ENCODE measurements at places on chromosomes 3 and 15. TPM values are rescaled to one million over a fixed set of nuclear protein-coding genes. Genes with fewer than 3 reads are reported as not detected.

ALDH1A2 gene
- 0.62 TPM for total RNA-seq

MINAR1 gene
- total RNA-seq: 0.44 TPM

ATG7 gene
- 28.6 TPM for total RNA-seq

SIDT1 gene
- total RNA-seq: 48.3 TPM

NPAP1 gene
- total RNA-seq: not detected

MYRIP gene
- total RNA-seq: not detected

KIF7 gene
- 0.14 TPM for total RNA-seq

- peak; percentile 23 for DNase-seq
Observed at GRCh38 chr3:46709157-46709654, 8.0 kb downstream of the TMIE start.

DNA sequence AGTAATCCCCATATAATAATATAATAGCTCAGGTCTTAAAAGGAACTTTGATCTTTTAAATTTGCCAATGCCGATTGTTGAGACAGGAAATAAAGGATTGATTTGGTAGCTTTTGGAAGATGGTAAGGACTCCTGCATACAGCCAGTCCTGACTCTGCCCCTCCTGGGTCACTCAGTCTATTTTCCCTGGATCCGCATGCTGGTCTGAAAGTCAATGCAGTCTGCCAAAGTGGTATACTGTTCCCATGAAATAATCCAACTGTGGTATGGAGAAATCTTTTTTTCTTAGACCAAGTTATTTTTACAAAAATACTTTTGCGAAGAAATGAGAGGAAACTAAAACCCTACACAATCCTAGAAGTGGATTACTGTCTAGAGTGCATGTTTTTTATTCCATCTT, 191.1 kb downstream of the TIGIT start:
- no peak for DNase-seq

DNA sequence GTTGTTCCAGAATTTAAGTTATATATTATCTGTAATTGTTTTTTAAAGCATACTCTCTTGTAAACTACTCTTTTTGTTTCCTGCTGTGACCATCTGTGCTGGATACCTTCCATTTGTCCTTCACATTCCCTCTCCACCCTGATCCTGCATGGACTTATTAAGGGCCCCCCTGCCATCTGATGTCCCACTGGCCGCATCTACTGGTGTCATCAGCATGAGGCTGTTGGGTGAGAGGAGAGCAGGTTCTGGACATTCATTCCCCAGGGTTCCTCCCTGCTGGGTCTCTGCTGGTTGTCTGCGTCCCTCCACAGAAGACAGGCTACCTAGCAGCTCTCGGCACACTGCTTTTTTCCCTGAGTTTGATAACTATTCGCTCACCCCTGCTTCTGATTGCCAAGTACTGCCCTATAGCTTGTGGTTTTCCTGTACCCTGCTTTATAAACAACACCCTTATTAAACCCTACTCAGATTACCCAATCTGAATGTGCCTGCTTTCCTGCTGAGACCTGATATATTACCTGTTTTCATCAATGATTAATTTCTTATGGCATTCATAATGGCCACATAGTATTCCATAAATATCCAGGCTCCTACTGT, 7.7 kb downstream of the CMTM8 start:
- DNase-seq: no peak

GRCh38 chr15:31173790-31174450, 72.4 kb upstream of the TRPM1 start:
- no peak for DNase-seq

DNA sequence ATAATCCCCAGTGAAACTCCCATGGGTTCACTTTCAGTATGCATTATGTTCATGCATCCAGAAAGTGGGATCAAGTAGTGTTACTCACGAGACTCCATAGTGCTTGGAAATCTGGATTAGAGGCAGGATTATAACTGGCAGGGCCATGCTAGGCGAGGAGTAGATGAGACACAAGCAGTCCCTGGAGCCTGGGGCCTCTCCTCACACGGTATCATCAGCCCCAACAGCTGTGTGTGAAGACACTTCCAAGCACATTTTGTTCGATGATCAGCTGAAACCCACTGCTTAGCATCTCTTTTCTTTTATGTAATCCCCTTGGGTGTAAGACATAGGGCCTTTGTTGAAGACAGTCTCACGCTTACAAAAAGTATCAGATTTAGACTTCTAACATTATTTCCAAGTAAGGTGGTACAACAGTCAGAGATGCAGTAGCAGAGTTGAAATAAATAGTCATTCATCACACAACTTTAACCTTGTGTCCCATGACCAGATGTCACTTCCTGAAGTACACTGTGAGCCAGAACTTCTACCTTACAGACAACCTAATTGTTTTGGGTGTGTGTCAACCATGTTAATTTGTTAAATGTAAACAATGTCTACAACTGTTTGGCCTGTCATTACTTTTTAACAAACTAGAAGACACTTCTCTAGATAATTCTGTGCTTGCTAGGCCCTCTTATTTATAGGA, 116.9 kb downstream of the GADL1 start:
- no peak for DNase-seq

DNA sequence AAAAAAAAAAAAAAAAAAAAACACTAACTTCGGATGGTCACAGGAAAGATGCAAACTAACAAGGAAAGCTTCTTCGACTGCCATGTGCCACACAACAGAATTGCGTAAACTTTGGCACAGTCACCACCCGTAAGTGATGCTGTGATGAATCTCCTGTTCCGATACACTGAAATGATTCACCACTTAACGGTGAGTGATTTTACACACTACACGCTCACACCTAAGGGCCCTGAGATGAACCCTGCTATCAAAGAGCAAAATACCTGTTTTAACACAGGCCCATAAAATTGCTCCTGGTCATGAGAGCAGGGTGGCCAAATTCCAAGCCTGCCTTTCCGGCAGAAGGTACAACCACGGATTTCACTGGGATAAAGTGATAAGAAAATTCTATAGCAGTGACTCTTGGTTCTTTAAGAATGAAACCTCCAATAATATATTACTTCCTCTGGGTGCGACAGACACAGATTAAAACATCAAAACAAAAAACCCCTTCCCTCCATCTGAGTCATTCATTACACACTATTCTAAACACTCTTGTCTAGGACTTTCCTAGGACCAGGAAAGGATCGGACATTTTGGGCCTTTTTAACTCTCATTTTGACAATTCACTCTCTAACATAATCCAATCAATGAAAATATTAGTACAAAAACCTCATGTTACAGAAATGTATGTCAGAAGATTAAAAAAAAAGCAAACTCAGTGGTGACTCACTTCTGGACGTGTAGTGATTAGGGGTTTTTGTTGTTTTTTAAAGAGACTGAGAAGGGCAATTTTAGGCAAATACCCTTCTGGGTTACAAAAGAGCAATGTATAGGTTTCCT, 28.3 kb downstream of the LRIG1 start:
- DNase-seq: no peak

GRCh38 chr3:45626096-45626887, 31.7 kb downstream of the LIMD1 start:
- DNase-seq: no peak

DNA sequence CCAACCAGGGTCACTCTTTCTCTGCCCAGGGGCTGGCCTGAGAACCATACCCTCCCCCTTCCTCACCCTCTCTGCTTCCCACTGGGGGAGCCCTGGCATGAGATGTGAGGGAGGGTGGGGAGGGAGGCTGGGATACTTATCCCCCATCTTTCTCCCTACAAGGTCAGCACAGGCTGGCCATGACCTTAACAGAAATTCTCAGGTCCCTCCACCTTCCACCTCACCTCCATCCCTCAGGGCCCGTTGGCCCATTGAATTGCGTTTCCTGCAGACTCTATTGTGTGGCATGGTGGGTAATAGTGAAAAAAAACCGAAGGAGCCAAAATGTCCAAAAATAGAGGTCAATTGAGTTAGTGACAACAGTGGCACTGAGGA, 159.5 kb downstream of the OR4M2 start:
- no peak for DNase-seq

DNA sequence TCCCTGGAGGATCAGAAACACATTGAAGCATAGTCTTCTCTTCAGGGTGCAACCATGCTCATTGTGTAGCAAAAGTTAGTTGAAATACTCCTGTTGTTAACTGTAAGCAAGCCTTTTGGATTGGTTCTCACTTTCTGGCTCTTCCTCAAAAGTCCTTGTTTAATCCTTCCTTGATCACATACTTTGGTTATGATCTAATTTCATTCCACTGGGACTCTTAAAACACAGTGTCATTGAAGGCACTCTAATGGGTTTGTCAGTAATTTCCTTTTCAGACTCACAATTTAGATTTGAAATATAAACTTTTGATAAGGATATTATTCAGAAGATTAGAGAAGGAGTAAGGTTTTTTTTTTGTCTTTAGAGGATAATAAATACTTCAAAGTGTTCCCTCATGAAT, 451.7 kb upstream of the SGO1 start:
- no peak for DNase-seq

- DNase-seq: no peak
Observed at GRCh38 chr3:184914628-184915027, 102.7 kb downstream of the VPS8 start.

- no peak for DNase-seq
Observed at GRCh38 chr3:94251566-94251965, 188.7 kb downstream of the NSUN3 start.

- DNase-seq: no peak
Observed at GRCh38 chr15:28981351-28981720, 95.6 kb downstream of the APBA2 start.

DNA sequence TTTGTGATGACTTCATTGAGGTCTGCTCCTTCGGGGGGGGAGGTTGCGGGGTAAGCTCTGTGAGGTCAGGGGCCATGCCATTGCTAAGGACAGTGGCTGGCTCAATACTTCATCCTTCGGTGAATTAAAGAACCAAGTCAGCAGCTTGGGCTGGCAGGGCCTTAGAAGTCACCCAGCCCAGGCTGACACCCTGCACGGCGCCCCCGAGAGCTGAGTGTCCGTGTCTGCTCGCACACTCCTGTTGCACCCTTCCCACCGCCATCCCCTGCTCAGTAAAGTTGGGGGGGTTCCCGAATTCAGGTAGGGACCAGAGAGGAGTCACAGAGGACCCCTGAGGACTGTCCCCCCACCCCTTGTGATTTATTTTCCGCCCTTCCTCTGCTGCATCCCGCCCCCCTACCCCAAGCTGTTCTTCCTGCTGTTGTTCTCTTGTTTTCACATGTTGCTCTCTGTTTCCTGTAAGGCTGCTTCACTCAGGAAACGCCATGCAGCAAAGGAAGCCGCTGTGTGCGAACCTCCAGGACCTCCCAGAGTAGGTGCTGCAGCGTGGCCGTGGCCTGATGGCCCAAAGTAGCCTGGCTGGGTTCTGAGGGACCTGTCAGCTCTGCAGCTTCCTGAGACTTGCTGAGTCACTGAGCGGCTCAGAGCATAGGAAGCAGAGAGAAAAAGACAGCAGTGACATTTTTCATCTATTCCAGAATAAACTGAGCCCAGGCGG, 14.4 kb downstream of the EFCC1 start:
- peak; percentile 64 for DNase-seq

GRCh38 chr3:150261958-150262357, 146.1 kb upstream of the TSC22D2 start:
- DNase-seq: no peak

DNA sequence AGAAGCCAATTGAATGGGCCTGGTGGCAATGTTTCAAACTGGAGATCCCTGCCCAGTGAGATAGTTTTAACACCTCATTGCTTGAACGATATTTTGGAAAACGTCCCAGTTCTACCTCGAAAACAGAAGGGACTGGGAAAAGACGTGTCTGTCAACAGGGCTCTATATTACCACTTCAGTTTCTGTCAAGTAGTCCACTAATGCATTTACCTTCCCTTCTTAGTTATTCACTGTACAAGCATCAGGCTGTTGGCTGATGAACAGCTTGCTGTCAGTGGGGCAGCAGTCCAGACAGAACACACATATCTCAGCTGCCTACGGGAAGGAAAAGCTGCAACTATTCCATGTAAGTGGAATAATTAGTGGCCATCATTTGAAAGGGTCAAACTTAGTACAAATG, 794.7 kb upstream of the GBE1 start:
- no peak for DNase-seq

DNA sequence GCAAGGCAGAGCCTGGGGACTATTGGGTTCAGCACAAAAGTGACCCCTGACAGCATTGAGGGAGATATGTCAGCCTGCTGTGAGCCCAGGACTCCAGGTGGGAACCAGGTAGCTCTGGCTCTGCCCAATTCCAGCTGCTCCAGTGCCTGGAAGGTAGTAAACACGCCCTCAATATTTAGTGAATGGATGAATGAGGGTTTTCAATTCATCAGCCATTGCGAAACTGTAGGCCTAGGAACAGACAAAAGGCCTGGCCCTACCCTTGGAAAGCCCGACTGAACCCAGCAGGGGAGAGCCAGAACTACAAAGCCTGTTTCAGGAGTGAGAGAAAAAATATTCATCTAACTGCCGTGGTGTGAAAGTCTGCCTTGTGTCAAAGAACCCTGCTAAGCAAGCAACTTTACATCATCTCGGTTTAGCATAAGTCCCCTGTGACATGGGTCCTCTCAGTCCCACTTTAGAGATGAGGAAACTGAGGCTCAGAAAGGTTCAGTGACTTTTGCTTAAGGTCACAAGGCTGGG, 8.1 kb upstream of the CSK start:
- no peak for DNase-seq

- no peak for DNase-seq
Observed at GRCh38 chr3:192866804-192867203, 50.9 kb downstream of the MB21D2 start.

GRCh38 chr3:43290956-43291355, 4.6 kb downstream of the SNRK start:
- no peak for DNase-seq

- DNase-seq: no peak
Observed at GRCh38 chr3:49799761-49800160, at the start of gene CDHR4. Gene CDHR4, minus strand, starts transcription at chr3:49799873. Its CDS starts 61 bp downstream, at chr3:49799812.

DNA sequence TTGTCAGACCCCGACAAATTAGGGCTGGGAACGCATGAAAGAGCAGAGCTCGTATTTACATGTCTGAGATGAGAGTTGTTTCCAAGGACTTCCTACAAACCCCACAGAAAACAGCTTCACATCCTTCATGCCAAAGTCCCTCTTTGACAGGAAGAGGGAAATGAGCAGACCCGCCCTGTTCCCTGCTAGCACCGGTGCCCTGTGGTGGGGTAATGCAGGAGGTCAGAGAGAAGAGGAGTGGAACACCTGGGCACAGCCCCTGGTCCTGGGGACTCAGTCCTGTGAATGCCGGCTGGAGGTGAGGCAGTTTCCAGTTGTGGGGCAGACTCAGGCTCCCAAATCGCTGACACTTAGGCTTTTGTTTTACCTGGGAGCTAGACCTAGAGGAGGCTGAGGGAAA, 4.0 kb downstream of the PLA2G4D start:
- DNase-seq: no peak

GRCh38 chr15:72271895-72272212, 500 bp downstream of the PARP6 start:
- DNase-seq: no peak

GRCh38 chr3:141538568-141539240, 51.9 kb downstream of the RASA2 start:
- no peak for DNase-seq

DNA sequence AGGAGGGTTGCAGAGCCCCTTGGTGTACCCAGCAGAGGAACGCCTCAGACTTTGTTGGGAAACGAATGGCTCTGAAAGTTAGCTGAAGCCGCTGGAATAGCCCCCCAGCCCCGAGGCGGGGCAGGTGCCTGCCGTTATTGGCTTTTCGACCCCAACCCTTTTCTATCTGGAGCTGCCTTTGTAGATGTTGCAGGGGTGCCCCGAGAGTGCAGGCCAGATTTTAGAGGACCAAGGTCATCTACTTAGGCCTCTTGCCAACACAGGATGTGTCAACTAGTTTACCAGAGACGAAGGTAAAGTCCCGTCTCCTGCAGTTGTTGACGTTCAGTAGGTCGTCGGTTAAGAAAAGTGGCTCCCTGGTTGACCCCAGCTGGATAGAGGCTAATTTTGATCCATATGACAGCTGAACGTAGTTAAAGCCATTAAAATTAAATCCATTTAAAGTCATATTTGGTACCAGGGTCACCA, 579 bp upstream of the UBE3A start:
- DNase-seq: no peak

All from activated naive CD8-positive, alpha-beta T cell treated with anti-CD3 and anti-CD28 coated beads, Interleukin-2, amount 10 ng/mL, durations not matched to agents 7 days and 5 days (primary cell).